Hematopoietic multipotent progenitor cell treated with erythropoietin and hydrocortisone succinate and interleukin-3 and kit ligand, for 6 days (in vitro differentiated cells): ENCODE measurements at places on chromosomes 4 and X.

DNA sequence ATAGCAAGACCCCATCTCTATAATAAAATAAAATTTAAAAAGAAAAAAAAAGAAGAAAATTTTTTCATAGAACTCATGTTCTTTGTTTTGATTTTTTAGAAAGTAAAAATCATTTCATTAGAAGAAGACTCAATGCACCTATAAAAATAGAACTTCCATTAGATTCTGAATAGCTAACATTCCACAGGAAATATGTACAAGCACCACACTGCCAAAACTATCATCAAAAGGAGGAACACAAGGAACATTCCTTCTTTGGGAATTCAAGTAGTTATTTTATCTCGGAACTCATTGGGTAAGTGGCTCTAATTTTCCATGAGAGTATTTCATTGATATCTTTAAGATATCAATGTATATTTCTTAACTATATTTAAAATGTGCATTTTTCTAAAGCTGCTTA, 157.6 kb downstream of the CAMK2D start:
- no peak for DNase-seq

- no peak for DNase-seq
Observed at GRCh38 chr4:173056710-173057109, 111.9 kb upstream of the GALNT7 start.

DNA sequence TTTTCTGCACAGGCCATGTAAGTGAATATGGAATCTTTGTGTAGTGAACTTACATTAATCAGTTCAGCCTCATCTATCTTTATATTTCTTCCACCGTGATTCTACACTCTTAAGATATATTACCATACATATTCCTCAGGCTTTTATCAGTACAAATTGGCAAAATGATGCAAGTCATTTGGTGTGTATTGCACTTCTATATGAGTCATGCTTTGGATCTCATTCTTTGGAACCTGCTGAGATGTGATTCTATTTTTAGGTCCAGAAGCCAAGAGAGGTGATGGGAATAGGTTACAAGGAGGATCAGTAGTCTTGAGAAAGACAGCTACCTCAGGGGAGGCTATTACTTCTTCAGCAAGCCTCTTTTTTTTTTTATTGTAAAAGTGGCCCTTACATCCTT, 204.4 kb downstream of the ZNF330 start:
- no peak for DNase-seq

- DNase-seq = no peak
Observed at GRCh38 chr4:6478546-6479220, 6.3 kb upstream of the PPP2R2C start.

DNA sequence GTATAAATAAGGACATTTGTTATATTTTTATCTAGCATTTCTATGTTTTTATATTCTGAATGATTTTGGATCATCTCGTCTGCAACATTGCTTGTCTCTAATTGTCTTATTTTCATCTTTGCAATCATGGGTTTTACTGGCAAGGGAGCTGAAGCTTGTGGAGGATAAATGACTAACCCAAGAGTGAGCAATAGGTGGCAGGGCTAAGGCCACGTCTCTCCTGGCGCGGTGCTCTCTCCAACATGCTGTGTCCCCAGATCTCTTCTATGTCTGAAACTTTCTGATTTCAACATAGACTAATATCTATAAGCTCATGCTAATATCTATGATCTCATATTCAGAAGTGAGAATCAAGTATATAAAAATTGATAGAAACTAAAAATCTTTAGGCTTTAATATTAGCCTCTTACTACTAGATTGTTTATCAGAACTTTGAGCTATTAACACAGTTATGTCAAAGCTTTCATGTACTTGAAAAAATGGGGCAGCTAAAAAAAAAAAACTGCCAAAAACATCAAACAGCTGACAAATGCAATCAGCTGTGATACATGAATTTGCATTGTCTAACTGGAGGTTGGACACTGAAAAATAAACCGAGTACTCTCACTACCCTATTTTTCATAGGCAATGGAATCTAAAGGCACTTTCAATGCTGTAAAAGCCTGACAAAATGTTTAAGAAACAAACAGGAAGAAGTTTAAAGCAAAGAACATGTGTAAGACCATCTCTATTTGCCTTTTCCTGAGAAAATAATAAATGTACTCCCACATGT, 169.2 kb downstream of the TMA16 start:
- no peak for DNase-seq

GRCh38 chr4:140004549-140004895, 149.5 kb downstream of the MAML3 start:
- no peak for DNase-seq

DNA sequence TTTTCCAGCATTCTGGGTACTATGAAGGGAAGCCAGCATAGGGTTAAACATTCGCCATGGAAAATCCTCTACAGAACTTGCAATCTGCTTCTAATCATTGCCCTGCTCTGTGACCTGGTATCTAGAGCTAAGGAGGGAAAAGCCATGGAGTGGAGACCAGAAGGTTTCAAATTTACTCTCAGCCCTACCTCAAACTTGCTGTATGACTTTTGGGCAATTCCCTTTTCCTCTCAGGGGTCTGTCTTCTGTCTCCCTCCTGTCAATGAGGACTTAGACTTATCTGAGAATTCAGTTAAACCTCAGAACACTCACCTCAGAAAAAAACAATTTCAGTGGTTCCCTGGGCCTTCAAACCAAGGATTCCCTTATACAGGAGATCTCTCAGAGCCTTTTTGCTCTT, 29.1 kb downstream of the ARHGEF9 start:
- no peak for DNase-seq

DNA sequence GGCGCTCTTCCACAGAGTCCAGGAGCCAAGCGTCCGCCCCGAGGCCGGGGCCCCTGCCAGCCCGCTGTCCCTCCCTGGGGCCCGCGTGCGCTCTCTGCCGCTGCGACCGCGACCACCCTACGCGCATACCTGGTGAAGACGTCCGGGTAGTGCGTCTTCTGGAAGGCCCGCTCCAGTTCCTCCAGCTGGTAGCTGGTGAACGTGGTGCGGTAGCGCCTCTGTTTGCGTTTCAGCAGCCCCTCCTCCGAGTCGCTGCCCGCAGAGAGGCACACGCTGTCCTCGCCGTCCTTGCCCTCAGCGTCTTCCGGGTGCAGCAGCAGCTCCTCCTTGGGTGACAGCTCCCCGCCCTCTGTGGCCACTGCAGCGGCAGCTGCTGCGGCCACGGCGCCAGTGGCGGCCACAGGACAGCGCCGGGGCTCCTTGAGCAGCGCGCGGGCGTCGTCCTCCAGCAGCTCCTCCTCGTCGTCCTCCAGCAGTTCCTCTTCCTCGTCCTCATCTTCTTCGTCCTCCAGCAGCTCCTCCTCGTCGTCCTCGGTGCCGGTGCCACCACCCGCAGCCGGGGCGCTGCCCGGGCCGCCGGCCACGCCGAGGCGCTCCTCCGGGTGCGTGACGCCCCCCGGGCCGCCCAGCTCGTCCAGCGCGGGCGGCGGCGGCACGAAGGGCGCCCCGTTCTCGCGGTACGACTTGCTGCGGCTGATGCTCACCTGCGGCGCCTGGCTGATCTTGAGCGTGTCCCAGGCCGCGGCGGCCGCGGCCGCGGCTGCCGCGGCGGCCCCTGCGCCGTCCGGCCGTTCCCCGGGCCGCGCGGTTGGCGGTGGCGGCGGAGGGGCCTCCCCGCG, 2.8 kb downstream of the ARX start:
- DNase-seq = no peak

- DNase-seq = no peak
Observed at GRCh38 chr4:123345935-123346300, 50.7 kb upstream of the SPRY1 start.

- no peak for DNase-seq
Observed at GRCh38 chr4:5750946-5751665, 40.1 kb downstream of the EVC start.

DNA sequence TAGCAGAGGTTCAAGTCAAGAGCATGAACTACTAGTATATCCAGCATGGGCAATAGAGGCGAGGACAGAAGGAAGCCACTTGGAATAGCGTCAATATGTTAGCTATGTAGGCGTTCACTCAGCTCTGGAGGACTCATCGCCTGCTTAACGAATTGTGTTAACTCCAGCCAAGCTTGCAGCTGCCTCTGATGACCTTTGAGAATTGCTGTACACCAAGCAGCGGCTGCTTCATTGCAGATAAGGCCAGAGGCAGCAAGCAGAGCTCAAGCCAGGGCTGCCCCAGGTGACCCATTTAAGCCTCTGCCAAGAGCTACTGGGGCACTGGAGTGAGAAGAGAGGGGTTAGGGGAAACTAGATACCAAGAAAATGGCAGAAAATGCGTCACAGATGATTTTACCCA, 160.2 kb upstream of the IGFBP7 start:
- no peak for DNase-seq

GRCh38 chr4:4847011-4847410, 12.5 kb upstream of the MSX1 start:
- DNase-seq = no peak

- DNase-seq = no peak
Observed at GRCh38 chr4:163167333-163167626, 590 bp upstream of the NAF1 start.

DNA sequence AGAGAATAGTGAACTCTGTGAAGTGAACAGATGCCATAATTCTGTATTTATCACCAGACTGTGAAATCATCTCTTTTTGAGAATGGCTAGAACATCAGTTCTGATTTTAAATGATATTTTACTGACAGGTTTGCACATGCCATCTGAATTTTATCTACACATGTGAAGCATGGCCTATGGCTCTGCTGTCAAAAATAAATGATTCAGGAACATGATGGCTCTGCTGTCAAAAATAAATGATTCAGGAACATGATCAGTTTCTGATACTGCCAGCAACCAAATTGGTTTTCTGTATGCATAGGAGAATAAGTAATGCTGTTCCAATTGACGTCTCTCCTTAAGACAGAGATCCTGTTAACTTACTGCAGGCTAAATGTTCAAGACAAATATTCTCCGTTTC, 70.6 kb upstream of the TLL1 start:
- no peak for DNase-seq

DNA sequence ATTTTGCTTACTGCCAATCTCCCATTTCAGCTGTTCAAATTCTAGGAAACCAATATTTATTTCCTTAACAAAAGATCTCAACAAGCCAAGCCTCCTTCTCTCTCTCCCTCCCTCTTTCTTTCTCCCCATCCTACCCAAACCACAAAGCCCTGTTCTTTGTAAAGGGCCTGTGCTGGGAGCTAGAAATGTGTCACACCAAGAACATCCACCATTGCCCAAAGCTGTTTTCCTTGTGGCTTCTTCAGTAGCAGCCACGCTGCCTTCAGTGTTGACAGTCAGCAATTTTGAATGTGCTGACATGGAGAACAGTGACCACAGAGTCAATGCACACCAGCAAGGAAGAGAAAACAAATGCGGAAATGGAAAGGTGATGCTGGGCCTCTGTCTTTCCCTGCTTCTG, 203.0 kb downstream of the MAML3 start:
- DNase-seq = peak; percentile 32

DNA sequence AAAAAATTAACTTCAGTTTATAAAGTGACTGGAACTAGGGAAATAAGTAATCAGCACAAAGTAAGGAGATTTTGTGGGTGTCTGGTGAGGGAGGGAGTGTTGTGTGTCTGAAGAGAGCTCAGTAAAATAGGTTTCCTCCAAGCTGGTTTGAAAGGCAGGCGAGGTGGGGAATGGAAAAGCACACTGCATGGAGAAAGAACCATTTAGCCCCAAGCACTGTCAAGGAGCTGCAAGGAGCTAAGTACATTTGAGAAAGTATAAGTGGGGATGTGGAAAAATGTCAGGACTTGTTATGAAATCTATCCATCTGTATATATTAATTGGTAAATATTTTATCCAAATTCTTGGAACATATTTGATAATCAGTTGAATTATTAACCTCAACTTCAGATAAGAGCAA, 956 bp downstream of the C4orf51 start:
- no peak for DNase-seq

DNA sequence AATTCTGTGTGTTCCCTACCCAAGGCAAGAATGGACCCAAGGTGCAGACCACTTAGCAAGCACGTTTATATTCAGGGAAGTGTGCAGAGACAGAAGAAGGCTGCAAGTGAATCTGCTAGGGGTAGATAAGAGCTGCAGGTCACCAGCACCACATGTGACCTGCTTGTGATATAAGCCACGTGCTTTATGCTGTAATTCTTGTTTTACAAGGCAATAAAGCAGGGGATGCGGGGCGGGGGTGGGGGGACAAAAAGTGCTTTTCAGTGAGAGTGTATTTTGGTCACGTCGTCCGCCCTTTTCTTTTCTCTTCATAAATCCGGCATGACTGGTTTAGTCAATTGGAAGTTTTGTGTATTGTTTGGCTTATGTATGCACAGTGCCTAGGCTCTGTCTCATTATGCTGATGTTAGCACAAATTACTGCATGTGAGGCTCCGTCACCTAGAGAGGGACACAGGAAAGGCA, 192.7 kb downstream of the RBMX2 start:
- DNase-seq = peak; percentile 84

DNA sequence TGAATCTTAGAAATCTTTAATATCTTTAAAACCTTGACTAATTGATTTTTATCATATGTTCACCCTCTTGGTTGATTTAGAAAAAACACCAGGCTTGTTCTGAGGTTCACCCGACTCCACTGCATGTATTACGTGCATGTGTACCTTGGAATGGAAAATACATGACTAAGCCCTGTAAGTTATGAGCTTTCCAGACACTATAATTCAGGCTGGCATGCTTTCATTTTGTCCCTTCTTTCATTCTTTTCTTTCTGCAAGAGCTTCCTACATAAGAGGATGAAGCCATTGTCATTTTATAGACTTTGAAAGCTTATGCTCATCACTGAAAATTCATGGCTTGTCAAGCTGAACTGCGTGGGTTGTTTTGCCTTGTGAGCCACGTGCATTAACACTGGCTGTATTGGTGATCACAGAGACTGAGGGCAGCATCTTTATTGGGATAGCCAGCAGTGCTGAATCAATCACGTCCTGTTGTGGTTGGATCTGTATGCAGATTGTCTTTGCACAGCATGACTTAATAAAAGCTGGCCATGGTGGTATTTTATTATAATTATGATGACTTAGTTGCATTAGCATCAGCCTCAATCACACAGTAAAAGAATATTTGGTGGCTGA, 141.9 kb downstream of the SLIT2 start:
- DNase-seq = no peak

GRCh38 chr4:5887361-5888221, 5.3 kb downstream of the CRMP1 start:
- no peak for DNase-seq

GRCh38 chr4:1535926-1536578, 129.8 kb upstream of the NKX1-1 start:
- no peak for DNase-seq

DNA sequence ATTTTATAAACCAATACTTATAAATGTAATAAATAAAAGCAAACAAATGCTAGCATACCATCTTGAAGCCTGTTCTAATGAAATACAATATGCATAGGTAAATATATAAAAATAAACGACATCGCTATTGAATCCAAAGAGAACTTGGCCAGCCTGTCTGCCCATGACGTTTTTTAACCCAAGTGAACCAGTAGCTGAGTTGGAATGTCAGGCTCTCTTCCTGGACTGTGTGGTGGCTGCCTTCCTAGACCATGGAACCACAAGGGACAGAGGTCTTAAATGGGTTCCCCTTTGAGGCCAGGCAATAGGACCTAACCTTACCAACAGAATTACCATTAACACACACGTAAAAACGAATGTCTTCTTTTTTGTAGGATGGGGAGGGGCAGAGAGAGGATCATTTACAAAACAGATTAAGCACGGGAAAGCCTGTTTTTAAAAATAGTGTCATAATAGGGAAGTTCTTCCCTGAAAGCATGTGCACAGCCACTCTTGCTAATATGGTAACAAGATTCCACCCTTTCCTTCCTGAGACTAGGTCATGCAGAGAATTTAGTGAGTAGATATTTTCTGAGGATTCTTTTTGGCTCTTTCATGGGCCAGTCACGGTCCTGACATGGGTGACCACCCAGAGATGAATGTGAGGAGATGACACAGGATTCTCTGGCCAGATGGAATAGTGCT, 69.4 kb upstream of the ACSL1 start:
- peak; percentile 12 for DNase-seq
